ENCODE measurements at places on chromosomes 2 and 18. TPM values are rescaled to one million over a fixed set of nuclear protein-coding genes. Genes with fewer than 3 reads are reported as not detected.

The CCDC85A gene
- 0.61 TPM for polyA plus RNA-seq

The ADAM17 gene
- 37.0 TPM for polyA plus RNA-seq

The RRM2 gene
- 14.9 TPM for polyA plus RNA-seq

The CRYGD gene
- polyA plus RNA-seq: 2.5 TPM

The PDE6D gene
- polyA plus RNA-seq: 102 TPM

The ALK gene
- 3.8 TPM for polyA plus RNA-seq

The THADA gene
- 29.5 TPM for polyA plus RNA-seq

The CNDP1 gene
- 0.40 TPM for polyA plus RNA-seq

The TMEM200C gene
- 0.92 TPM for polyA plus RNA-seq

The PRLH gene
- not detected for polyA plus RNA-seq

GRCh38 chr2:107419191-107419590 is 407.5 kb upstream of the RGPD4 start:
- no peaks in the 10 kb centered on the region for H3K36me3 ChIP-seq
- H3K4me1 ChIP-seq: no peaks in the 10 kb centered on the region
- no peak overlapping the region for H3K4me3 ChIP-seq
- no peak for DNase-seq
- no peak overlapping the region for H3K27ac ChIP-seq

DNA sequence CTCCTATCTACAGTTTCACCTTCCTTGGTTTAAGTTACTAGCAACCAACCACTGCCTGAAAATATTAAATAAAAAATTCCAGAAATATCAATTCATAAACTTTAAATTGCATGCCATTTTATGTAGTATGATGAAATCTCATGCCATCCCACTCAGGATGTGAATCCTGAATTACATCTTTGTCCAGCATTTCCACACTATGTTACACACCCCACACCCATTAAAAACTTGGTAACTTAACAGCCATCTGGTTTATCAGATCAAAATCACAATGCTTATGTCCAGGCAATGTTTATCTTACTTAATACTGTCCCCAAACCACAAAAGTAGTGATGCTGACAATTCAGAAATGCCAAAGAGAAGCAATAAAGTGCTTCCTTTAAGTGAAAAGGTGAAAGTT is 21.6 kb downstream of the CUL3 start:
- no peaks in the 10 kb centered on the region for H3K36me3 ChIP-seq
- H3K27me3 ChIP-seq: no peaks in the 10 kb centered on the region
- H3K4me3 ChIP-seq: no peak overlapping the region
- H3K4me1 ChIP-seq: peaks cover 5% of the 10 kb centered on the region

GRCh38 chr2:71863396-71863795 is 284.3 kb downstream of the CYP26B1 start:
- no peaks in the 10 kb centered on the region for H3K27me3 ChIP-seq
- H3K4me1 ChIP-seq: no peaks in the 10 kb centered on the region
- H3K36me3 ChIP-seq: no peaks in the 10 kb centered on the region
- no peak overlapping the region for H3K27ac ChIP-seq
- H3K4me3 ChIP-seq: no peak overlapping the region

DNA sequence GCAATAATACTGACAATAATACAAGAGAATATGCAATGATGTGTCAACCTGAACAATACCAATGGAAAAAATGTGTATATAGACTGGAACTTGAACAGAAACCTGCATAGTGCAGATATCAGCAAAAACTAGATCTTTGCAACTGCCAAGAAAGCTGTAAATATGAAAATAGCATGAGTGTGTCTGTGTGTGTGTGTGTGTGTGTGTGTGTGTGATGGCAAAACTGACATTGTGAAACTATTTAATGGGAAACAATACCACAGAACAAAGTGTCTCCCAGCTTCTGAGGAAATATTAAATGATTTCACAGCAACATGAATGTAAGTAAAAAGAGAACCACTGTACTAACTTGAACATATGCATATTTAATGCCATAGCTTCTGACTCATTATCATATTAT is 558.2 kb upstream of the LINC00305 start:
- H3K36me3 ChIP-seq: no peaks in the 10 kb centered on the region
- no peak overlapping the region for H3K27ac ChIP-seq
- no peaks in the 10 kb centered on the region for H3K27me3 ChIP-seq
- H3K4me1 ChIP-seq: no peaks in the 10 kb centered on the region
- DNase-seq: no peak

DNA sequence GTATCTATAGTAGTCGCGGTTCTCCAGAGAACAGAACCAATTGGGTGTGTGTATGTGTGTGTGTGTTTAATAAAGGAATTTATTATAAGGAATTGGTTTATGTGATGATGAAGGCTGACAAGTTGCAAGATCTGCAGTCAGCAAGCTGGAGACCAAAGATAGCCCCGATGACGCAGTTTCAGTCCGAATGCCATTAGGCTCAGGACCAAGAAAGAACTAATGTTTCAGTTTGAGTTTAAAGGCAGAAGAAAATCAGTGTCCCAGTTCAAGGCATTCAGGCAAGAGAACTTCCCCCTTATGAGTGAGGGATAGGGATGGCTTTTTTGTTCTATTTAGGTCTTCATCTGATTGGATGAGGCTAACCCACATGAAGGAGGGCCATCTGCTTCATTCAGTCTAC is 221.6 kb downstream of the HNMT start:
- H3K27ac ChIP-seq: no peak overlapping the region
- DNase-seq: no peak
- H3K27me3 ChIP-seq: no peaks in the 10 kb centered on the region
- H3K4me3 ChIP-seq: no peak overlapping the region
- no peaks in the 10 kb centered on the region for H3K4me1 ChIP-seq

- H3K4me1 ChIP-seq: peaks cover 8% of the 10 kb centered on the region
- no peaks in the 10 kb centered on the region for H3K27me3 ChIP-seq
- no peaks in the 10 kb centered on the region for H3K36me3 ChIP-seq
- no peak overlapping the region for H3K4me3 ChIP-seq
Measured at GRCh38 chr2:26559556-26559955, 81.6 kb downstream of the CIB4 start.

GRCh38 chr2:223104336-223105132 is 52.5 kb downstream of the KCNE4 start:
- no peak overlapping the region for H3K4me3 ChIP-seq
- H3K27ac ChIP-seq: no peak overlapping the region
- H3K27me3 ChIP-seq: no peaks in the 10 kb centered on the region
- H3K36me3 ChIP-seq: no peaks in the 10 kb centered on the region
- no peak for DNase-seq
- peaks cover 8% of the 10 kb centered on the region for H3K4me1 ChIP-seq

- DNase-seq: no peak
- H3K27me3 ChIP-seq: no peaks in the 10 kb centered on the region
- no peak overlapping the region for H3K27ac ChIP-seq
Measured at GRCh38 chr2:131835621-131836091, 308.0 kb downstream of the CCDC74A start.

GRCh38 chr18:595068-595467 is 1.7 kb upstream of the CLUL1 start:
- peaks cover 4% of the 10 kb centered on the region for H3K4me1 ChIP-seq
- H3K27ac ChIP-seq: no peak overlapping the region
- H3K4me3 ChIP-seq: no peak overlapping the region
- no peaks in the 10 kb centered on the region for H3K27me3 ChIP-seq
- no peak for DNase-seq

- H3K4me3 ChIP-seq: no peak overlapping the region
- DNase-seq: no peak
Measured at GRCh38 chr2:10792001-10792634, 20.5 kb downstream of the PDIA6 start.

GRCh38 chr2:156864325-156864724 is 393.2 kb upstream of the GALNT5 start:
- H3K4me3 ChIP-seq: no peak overlapping the region
- no peak overlapping the region for H3K27ac ChIP-seq
- no peaks in the 10 kb centered on the region for H3K4me1 ChIP-seq
- H3K36me3 ChIP-seq: no peaks in the 10 kb centered on the region
- no peak for DNase-seq

DNA sequence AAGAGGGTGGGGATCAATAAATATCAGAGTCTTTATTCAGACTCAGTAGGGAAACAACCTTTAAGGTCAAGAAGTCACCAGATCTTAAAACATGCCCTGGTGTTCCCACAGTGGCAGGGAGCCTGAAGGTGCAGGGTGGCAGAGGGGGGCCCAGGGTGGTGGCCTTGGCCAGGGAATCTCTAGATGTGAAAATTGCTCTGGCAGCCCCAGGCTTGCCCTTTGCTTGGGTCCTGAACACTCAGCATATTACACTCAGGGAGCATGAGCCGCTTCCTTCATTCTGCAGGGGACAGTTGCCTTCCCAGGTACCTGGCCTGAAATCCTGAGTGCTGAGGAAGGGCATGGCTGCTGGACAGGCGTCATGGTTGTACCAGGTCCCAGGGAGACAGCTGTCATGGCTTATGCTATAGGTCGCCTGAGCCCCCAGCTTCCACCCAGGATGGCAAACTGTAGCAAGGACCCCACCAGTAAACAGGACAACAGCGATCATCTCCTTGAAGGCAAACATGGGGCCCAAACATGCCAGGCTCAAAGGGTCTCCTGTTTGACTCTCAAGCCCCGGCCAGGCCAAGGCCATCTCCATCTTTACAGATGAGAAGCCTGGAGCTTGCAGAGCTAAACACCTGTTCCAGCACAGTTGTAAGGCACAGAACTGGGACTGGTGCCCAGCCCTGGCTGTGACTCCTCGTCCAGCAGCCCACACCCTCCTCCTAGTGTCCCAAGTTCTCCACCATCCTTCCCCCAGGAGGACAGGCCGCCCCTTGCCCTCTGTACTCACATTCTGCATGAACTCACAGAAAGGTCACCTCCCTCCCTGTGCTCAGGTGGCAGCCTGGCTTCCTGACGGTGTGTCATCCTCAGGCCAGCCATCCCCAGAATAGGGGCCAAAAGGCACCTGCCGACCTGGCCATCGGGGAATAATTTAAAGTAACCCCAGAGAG is 14.6 kb downstream of the ABCG8 start:
- DNase-seq: no peak
- no peaks in the 10 kb centered on the region for H3K27me3 ChIP-seq
- H3K27ac ChIP-seq: no peak overlapping the region
- H3K4me3 ChIP-seq: no peak overlapping the region

Measured in testis (tissue), 5 donors.